ENCODE measurements at places on chromosomes 4 and X. TPM values are rescaled to one million over a fixed set of nuclear protein-coding genes. Genes with fewer than 3 reads are reported as not detected.

- no peak overlapping the region for H3K4me3 ChIP-seq
- no peak for DNase-seq
- H3K36me3 ChIP-seq: no peaks in the 10 kb centered on the region
- no peaks in the 10 kb centered on the region for H3K27me3 ChIP-seq
- H3K27ac ChIP-seq: no peak overlapping the region
Observed at GRCh38 chrX:4091046-4091760, 377.8 kb upstream of the PRKX start.

DNA sequence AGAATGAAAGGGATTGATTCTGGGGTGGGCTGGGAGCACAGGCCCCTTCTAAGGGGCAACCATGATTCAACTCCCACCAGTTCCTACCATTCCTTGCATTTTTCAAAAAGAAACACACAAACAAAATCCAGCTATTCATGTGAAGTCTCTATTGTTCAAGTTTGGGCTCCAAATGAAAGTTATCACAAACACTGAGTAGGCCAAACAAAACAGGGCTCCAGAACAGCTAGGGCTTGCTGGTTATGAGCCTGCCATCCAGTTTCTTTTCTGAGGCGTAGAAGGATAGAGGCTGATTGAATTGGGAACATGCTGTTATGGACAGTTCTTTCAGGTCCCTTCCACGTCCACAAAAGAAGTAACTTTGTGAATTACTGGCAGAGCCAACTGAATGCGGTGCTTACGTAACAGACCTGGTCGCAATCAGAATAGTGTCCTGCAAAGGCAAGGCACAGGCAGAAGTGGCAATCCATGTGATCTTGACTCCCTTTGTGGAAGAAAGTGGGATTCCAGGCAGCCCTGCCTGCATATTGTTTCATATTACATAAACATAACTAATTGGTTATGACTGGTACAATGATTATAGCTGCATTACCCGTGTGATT is 244.5 kb downstream of the SCFD2 start:
- no peak overlapping the region for H3K4me3 ChIP-seq
- DNase-seq: no peak
- peaks cover 14% of the 10 kb centered on the region for H3K4me1 ChIP-seq

GRCh38 chr4:177964061-177964460 is 521.8 kb upstream of the AGA start:
- no peak for DNase-seq
- H3K4me3 ChIP-seq: no peak overlapping the region
- no peaks in the 10 kb centered on the region for H3K36me3 ChIP-seq

GABRE gene
- total RNA-seq: 11.1 TPM

GRCh38 chr4:25146076-25146475 is 14.2 kb downstream of the SEPSECS start:
- no peak for DNase-seq
- H3K27me3 ChIP-seq: no peaks in the 10 kb centered on the region
- no peaks in the 10 kb centered on the region for H3K4me1 ChIP-seq
- H3K4me3 ChIP-seq: no peak overlapping the region
- no peak overlapping the region for H3K27ac ChIP-seq

RRH gene
- not detected for total RNA-seq

GRCh38 chr4:173413036-173413435 is 14.1 kb upstream of the SCRG1 start:
- no peaks in the 10 kb centered on the region for H3K36me3 ChIP-seq
- no peaks in the 10 kb centered on the region for H3K27me3 ChIP-seq

DNA sequence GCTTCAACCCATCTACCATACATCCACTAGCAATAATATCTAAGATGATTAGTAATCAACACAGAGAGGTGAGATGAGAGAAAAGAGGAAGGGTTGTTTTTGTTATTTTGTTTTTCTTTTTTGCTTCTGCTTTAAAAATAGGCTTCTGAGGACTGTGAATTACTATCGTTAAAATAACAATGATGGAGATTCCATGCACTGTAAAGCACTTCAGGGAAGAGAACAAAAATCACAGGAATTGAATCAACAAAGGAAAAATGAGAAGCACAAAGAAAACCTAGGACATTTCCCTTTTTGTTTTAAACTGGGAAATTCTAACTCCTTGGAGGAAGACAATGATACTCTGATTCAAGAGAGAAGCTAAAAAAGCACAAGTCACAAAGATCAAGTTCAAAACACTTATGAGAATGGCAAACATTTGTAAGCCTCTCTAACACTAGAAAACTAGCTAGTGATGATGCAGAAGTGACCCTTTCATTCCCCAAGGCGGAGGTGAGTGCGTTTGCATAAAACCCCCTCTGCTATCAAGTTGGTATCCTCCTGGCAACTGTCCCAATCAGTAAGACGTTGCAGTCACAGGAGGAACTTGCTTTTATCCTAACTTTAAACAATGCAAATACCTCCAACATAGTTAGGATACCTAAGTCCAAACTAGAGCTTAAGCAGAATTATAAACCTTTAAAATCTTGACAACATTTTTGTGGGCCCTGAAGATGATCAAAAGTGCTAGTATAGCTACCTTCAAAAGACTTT is 308.5 kb downstream of the CAMK2D start:
- H3K27me3 ChIP-seq: no peaks in the 10 kb centered on the region
- peaks cover 65% of the 10 kb centered on the region for H3K4me1 ChIP-seq
- no peak overlapping the region for H3K4me3 ChIP-seq
- no peak for DNase-seq

GJB1 gene
- total RNA-seq: not detected

SASH3 gene
- total RNA-seq: 6.7 TPM

- H3K36me3 ChIP-seq: no peaks in the 10 kb centered on the region
- no peaks in the 10 kb centered on the region for H3K4me1 ChIP-seq
- H3K4me3 ChIP-seq: no peak overlapping the region
- no peak for DNase-seq
- H3K27ac ChIP-seq: peak overlapping the region; percentile 77
- H3K27me3 ChIP-seq: no peaks in the 10 kb centered on the region
Observed at GRCh38 chrX:107747596-107748161, 27.9 kb downstream of the TSC22D3 start.

DNA sequence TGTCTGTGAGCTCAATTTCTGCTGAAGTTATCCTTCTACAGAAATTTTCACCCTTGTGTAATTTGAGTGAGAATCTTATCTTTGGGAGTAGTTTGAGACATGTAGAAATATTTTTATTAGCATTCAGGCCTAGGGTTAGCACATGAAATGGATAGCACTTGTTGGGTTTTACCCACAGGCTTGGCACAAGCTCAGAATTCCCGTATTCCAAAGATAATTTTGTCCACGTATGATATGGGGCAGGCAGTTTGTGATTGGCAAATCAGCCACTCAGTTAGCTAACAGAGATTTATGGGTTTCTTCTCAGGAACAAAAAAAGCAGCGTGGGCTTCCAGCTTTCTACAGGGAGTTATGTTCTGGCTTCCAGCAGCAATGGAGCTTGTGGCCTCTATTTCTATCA is 117.9 kb upstream of the DCAF8L1 start:
- H3K36me3 ChIP-seq: no peaks in the 10 kb centered on the region

SLC2A9 gene
- total RNA-seq: 3.9 TPM

GRCh38 chr4:2445130-2445529 is 23.8 kb upstream of the RNF4 start:
- H3K36me3 ChIP-seq: no peaks in the 10 kb centered on the region
- no peaks in the 10 kb centered on the region for H3K4me1 ChIP-seq
- no peak for DNase-seq

DNA sequence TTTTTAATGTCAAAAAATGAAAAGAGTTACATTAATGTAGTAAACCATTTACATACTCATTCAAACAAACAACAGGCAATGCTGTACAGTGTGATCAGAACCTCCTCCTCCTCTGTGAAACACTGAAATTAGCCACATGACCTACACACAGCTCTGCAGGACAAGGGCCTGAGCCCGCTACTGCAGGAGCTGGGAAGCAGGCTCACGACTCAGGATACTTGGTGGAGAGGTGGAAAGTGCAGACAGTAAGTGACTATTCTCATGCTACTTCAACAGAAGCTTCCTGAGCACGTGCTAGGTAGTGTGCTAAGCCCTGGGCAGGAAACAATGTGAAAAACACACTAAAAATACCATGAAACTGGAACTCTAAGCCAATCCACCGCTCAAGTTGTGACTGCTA is 56.8 kb downstream of the TAPT1 start:
- no peaks in the 10 kb centered on the region for H3K4me1 ChIP-seq
- peaks cover 17% of the 10 kb centered on the region for H3K36me3 ChIP-seq
- no peak for DNase-seq
- no peak overlapping the region for H3K4me3 ChIP-seq

DNA sequence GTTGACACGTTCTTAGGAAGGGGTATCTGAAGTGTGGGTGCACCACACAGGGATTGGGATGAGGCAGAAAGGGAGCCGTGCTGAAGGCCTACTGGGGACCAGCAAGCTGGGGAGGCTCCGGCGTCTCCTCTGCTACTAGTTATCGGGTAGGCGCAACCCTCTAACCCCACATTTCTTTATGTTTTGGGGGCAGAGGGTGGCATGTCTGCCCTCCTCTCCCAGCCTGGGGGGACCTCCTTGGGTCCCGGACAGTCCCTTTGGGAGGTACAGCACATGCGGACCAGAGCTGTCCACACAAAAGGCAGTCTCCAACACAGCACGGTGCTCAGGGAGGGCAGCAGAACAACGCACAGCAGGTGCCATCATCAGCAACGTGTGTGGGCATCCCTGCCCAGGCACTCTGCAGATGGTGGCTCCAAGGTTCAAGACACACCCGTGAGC is 33.2 kb downstream of the WDR1 start:
- no peak overlapping the region for H3K27ac ChIP-seq
- no peaks in the 10 kb centered on the region for H3K27me3 ChIP-seq
- DNase-seq: peak; percentile 60
- H3K4me3 ChIP-seq: no peak overlapping the region
- peaks cover 18% of the 10 kb centered on the region for H3K4me1 ChIP-seq

INPP4B gene
- 19.6 TPM for total RNA-seq

- H3K27ac ChIP-seq: no peak overlapping the region
- H3K27me3 ChIP-seq: no peaks in the 10 kb centered on the region
- DNase-seq: no peak
- no peaks in the 10 kb centered on the region for H3K36me3 ChIP-seq
Observed at GRCh38 chr4:53682908-53683307, 91.6 kb upstream of the LNX1 start.

GRCh38 chr4:52950226-52950625 is 88.1 kb downstream of the RASL11B start:
- H3K4me1 ChIP-seq: no peaks in the 10 kb centered on the region
- H3K27ac ChIP-seq: no peak overlapping the region
- no peaks in the 10 kb centered on the region for H3K27me3 ChIP-seq
- no peak for DNase-seq
- H3K4me3 ChIP-seq: no peak overlapping the region
- H3K36me3 ChIP-seq: no peaks in the 10 kb centered on the region

- no peak for DNase-seq
- H3K36me3 ChIP-seq: no peaks in the 10 kb centered on the region
- H3K27ac ChIP-seq: no peak overlapping the region
Observed at GRCh38 chr4:83831588-83831987, 295.7 kb downstream of the GPAT3 start.

DNA sequence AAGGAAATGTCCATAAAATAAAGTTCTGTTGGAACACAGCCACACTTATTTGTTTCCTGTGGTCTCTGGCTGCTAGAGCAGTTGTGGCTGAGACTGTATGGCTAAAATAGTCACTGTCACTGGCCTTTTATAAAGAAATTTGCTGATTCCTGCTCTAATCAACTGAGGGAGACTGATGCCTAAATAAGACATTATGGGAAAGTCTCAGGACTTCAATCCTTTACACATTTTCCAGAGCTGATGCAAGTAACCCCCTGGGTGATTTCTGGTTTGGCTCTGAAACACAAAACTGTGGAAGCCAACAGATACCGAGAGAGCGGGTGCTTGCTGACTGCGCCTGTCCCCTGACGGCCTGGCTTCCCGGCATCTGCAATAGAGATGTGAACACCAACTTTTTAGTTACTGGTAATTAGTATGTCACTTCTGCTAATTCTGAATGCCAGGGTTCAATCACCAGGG is 64.0 kb downstream of the POLR2B start:
- H3K4me3 ChIP-seq: no peak overlapping the region
- H3K27me3 ChIP-seq: no peaks in the 10 kb centered on the region
- H3K4me1 ChIP-seq: peaks cover 62% of the 10 kb centered on the region
- no peaks in the 10 kb centered on the region for H3K36me3 ChIP-seq
- peak overlapping the region; percentile 57 for H3K27ac ChIP-seq

ZNF718 gene
- 7.8 TPM for total RNA-seq

DNA sequence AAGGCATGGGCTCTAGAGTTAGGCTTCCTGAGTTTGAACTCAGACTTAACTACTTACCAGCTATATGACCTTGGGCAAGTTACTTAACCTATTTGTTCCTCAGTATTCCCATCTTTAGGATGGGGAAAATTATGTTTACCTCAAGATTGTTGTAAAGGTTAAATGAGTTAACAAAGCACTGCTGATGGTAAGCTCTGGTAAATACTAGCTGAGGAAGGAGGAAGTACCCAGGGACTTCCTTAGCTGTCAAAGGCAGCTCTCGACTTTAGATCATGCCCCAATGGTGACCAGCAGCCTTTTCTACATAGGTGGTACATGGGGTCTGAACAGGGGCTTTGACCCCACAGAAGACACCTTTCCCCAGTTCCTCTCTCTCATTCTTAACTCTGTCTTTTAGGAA is 20.1 kb downstream of the ATP7A start:
- H3K4me1 ChIP-seq: no peaks in the 10 kb centered on the region
- H3K27ac ChIP-seq: no peak overlapping the region
- no peaks in the 10 kb centered on the region for H3K27me3 ChIP-seq
- H3K36me3 ChIP-seq: no peaks in the 10 kb centered on the region
- DNase-seq: no peak
- H3K4me3 ChIP-seq: no peak overlapping the region

GRCh38 chrX:53356186-53356585 is 66.3 kb downstream of the SMC1A start:
- H3K27ac ChIP-seq: no peak overlapping the region
- H3K27me3 ChIP-seq: no peaks in the 10 kb centered on the region
- H3K4me1 ChIP-seq: no peaks in the 10 kb centered on the region
- H3K4me3 ChIP-seq: no peak overlapping the region
- no peak for DNase-seq

- DNase-seq: no peak
- no peak overlapping the region for H3K4me3 ChIP-seq
- H3K27me3 ChIP-seq: no peaks in the 10 kb centered on the region
- H3K27ac ChIP-seq: no peak overlapping the region
- H3K36me3 ChIP-seq: no peaks in the 10 kb centered on the region
Observed at GRCh38 chrX:149567621-149568417, 18.1 kb upstream of the HSFX3 start.

- H3K4me3 ChIP-seq: no peak overlapping the region
- H3K36me3 ChIP-seq: no peaks in the 10 kb centered on the region
- no peak for DNase-seq
Observed at GRCh38 chr4:1015746-1016145, 4.3 kb downstream of the FGFRL1 start.

GRCh38 chr4:19727141-19727540 is 524.6 kb upstream of the SLIT2 start:
- no peaks in the 10 kb centered on the region for H3K36me3 ChIP-seq
- H3K27ac ChIP-seq: no peak overlapping the region
- no peaks in the 10 kb centered on the region for H3K4me1 ChIP-seq
- no peak overlapping the region for H3K4me3 ChIP-seq

ABCG2 gene
- 2.9 TPM for total RNA-seq

- H3K27me3 ChIP-seq: no peaks in the 10 kb centered on the region
- H3K27ac ChIP-seq: no peak overlapping the region
- H3K36me3 ChIP-seq: no peaks in the 10 kb centered on the region
- H3K4me1 ChIP-seq: no peaks in the 10 kb centered on the region
- no peak for DNase-seq
Observed at GRCh38 chrX:14309431-14309830, 219.9 kb upstream of the GLRA2 start.

GABRB1 gene
- total RNA-seq: 0.49 TPM

CNKSR2 gene
- 3.3 TPM for total RNA-seq

GRCh38 chrX:123455693-123456092 is 271.6 kb downstream of the GRIA3 start:
- H3K4me1 ChIP-seq: no peaks in the 10 kb centered on the region
- no peaks in the 10 kb centered on the region for H3K36me3 ChIP-seq
- H3K27ac ChIP-seq: no peak overlapping the region
- no peak overlapping the region for H3K4me3 ChIP-seq
- no peak for DNase-seq
- H3K27me3 ChIP-seq: no peaks in the 10 kb centered on the region

Data from sigmoid colon (tissue), 7 donors.